ENCODE measurements at places on chromosomes 7 and 10.

- DNase-seq: no peak
Observed at GRCh38 chr7:43038254-43038653, 74.2 kb upstream of the HECW1 start.

- no peak for DNase-seq
Observed at GRCh38 chr7:39656415-39656814, 33.0 kb downstream of the RALA start.

GRCh38 chr7:131568970-131569369 is 12.5 kb upstream of the PODXL start:
- no peak for DNase-seq

DNA sequence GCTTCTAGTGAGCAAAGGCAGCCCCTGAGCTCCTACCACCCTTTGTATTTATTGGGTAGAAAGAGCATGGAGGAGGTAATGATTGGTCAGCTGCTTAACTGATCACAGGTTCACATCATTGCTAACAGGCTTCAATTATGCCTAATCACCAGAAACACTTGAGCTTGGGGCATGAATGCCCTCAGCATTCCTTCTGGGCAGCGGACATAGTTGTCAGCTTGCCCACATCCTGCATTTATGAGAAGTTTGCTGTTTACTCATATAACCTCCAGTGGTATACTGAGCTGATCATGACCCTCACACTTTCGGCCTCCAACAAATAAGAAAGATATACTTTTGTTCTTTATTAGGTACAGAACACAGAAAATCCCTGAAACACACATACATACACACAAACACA is 140.3 kb upstream of the ODAD2 start:
- DNase-seq: no peak

GRCh38 chr7:16055263-16055976 is 365.9 kb downstream of the CRPPA start:
- no peak for DNase-seq

Data from stimulated activated CD8-positive, alpha-beta memory T cell treated with anti-CD3 and anti-CD28 coated beads, Interleukin-7, amount 100 ng/mL, for 4 hours (primary cell).